ENCODE measurements at places on chromosomes 6 and 20.

DNA sequence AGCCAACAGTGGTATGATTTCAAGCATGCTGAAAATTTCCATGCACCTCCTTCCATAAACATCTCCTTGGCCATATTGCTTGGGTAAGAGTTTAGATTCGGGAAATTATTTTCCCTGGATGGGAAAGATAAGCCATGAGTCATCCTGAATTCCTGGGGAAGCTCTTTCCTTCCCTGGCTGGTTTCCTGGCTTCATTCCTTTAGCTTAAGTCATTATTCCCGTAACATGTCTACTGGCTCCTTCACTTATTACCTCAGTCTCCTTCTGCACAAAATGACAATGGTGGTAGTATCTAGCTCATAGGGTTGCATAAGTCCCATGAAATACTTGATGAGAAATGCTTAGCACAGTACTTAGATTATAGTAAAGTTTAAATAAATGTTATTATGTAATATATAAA, 27.6 kb downstream of the TINAG start:
- no peak for DNase-seq

DNA sequence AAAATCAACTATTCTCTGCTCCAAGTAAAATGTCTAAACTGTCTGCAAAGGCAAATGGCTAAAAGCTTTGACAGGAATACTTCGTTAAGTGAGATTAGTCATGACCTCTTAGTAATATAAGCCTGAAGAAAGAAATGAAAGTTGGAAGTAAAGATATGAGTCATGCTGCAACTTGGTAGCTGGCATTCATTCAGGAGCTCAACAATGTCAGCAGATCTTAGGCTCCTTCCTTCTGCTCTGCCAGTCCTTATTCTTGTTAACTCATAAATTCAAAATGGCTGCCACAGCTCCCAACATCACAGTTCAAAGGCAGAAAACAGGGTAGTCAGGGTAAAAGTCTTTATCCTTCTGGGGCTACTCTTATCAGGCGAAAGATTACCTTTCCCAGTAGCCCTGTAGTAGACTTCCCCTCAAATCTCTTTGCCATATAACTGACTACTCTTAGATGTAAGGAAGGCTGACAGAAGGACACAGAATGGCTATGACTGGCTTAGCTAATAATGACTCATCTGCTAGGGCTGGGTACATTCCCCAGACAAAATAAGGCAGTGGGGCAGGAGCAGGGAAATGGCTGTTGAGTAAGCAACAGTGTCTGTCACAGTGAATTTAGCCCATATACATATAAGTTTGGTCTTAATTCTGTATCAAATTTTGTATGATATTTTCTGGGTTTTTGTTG, 24.4 kb upstream of the C6orf62 start:
- DNase-seq: peak; percentile 66

DNA sequence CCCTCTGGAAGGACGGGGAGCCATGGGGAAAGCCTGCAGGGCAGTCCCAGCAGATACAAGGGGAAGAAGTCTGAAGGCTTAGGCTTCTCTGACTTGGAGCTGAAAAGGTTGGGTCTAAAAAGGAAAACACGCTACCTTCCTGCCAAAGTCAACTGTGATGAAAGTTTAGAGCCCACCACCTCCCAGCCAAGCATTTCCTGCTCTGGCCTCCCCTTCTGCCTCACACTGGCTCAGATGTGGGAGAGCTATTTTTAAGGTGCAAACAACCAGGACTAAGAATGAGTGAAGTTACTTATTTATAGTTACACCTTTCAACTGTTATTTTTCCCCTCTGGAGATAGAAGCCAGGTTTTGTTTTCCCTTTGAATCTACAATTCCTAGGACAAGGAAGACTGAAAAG, 21.2 kb downstream of the NEDD9 start:
- no peak for DNase-seq

DNA sequence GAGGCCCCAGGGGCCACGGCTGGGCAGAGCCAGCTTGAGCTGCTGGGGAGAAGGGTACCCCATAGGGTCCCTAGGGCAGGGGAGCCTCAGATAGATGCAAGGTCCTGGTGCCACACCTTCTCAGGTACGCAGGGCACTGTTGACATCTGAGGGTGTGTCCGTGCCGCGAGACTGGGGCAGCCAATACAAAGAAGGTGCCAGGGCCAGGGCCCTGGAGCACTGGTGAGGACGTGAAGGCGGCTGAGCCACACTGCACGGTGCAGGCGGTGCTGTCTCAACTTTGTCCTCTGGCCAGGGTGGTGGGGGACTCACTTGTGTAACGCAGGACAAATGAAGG, 649 bp upstream of the LRRC73 start:
- no peak for DNase-seq

DNA sequence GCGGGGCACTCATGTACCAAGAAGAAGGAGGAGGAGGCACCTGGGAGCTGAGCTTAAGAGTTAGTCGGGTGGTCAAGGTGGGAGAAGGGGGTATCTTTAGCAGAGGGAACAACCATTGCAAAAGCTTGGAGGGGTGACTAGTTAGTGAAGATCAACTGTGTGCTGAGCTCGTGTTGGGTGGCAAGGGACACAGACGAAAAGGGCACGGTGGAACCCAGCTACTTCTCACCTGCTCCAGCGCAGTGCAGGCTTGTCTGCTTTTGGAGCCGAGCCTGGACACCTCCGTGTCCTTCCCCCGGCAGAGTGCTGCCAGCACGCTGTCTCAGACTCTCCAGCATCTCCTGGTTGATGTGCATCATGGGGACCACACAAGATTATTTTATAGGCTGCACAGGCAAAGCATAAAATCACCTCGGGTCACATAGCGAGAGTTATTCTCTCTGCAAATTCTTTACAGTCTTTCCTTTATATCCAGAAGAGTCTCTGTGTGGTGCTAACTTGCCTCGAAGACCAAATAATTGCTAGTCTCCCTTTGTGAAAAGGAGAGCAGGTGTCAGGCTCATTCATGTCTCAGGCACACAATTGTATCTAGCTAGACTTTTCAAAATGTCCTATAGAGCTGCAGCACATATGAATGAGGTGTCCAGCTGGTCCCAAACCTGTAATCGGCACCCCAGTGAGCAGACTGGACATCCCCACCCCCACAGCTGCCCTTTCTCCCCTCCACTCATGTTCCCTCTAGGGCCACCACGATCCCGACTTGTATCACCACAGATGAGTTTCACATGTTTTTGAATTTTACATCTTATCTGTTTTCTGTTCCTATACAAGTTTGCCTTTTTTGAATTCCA, 123.4 kb downstream of the CEBPB start:
- DNase-seq: no peak

- DNase-seq: peak; percentile 32
These were observed 2.9 kb downstream of the FKBP1A start for GRCh38 chr20:1389703-1390580.

GRCh38 chr6:79862126-79862525, 85.2 kb downstream of the ELOVL4 start:
- no peak for DNase-seq

DNA sequence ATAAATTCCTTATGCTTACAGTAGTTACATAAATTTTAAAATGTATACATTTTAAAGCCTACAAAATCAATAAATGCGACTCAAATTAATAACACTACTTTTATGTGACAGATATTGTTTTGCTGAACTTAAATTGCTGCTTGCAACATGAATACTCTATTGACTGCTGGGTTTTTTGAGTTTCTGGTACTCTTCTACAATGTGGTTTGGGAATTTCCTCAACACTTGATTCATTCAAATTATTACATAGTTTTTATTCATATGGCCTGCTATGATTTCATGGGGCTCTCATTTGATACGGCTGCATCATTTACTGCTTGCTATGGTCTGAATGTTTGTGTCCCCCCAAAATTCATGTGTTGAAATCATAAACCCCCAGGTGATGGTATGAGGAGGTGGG, 2.3 kb upstream of the TXLNB start:
- DNase-seq: no peak

GRCh38 chr20:9300080-9300479, 214.3 kb upstream of the LAMP5 start:
- no peak for DNase-seq

- DNase-seq: no peak
These were observed 44.6 kb upstream of the AGPAT4 start for GRCh38 chr6:161318456-161318855.

GRCh38 chr6:90809035-90809434, 222.2 kb upstream of the MAP3K7 start:
- no peak for DNase-seq

GRCh38 chr20:48275286-48276020, 490.2 kb upstream of the SULF2 start:
- DNase-seq: no peak

GRCh38 chr6:131652472-131652871, 15.4 kb downstream of the ENPP3 start:
- no peak for DNase-seq

- no peak for DNase-seq
These were observed 22.4 kb downstream of the SYNCRIP start for GRCh38 chr6:85620308-85620707.

DNA sequence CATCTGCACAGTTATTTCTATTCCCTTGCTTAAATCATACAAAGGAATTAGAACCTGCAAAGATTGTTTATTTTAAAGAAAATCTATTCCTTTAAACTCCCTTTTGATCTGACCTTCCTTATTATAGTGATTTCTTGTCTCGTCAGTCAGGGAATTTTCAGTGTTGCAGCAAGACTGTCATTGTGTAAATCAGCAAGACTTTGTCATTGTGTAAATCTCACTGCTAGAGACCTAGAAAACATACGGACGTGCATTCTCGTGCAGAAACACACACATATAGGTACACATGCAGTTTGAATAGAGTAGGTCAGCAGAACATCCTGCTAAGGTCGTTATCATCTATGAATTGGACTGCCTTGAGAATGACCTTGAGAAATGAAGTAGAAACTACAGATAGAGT, 6.2 kb upstream of the SGK1 start:
- DNase-seq: no peak

DNA sequence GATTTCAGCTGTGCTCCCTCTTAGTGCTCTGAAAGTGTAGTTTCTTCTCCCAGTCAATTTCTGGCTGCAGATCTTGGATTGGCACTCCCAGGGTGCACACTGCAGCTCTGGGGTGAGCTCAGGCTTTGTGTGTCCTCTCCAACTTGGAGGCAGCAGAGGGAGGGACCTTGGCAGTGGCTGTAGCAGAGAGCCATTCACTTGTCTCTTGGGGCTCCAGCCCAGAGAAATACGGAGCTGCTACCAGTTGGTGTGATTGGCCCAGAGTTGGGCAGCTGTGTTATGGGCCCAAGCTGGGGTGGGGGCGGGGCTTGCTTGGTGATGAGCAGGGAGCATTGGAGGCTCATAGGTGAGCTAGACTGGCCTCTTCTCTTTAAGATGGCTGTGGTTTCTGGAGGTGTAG, 65.9 kb downstream of the KLHL32 start:
- DNase-seq: no peak

GRCh38 chr6:128743974-128744765, 138.8 kb upstream of the LAMA2 start:
- DNase-seq: no peak

- no peak for DNase-seq
These were observed 113.9 kb upstream of the PROKR2 start for GRCh38 chr20:5430670-5431069.

GRCh38 chr6:6676910-6677441, 88.5 kb downstream of the LY86 start:
- DNase-seq: peak; percentile 88

GRCh38 chr6:164791498-164791897, 517.9 kb downstream of the C6orf118 start:
- DNase-seq: no peak

GRCh38 chr6:53959717-53960116, 151.5 kb upstream of the MLIP start:
- no peak for DNase-seq

DNA sequence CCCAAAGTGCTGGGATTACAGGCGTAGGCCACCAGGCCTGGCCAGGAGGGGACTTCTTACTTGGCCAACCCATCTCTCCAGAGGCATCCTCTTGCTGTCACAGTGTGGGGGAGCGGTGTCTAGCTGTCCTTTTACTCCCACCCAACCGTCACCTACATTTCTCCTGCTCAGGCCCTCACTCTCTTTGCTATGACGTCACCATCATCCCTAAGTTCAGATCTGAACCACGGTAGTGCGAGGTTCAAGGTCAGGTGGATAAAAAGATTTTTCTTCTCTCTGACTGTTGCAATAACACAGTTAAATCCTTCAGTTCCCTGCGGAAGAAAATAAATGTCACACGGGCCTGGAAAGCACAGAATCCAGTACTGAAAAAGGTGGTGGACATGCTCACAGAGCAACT, 7.3 kb upstream of the RAET1L start:
- no peak for DNase-seq

DNA sequence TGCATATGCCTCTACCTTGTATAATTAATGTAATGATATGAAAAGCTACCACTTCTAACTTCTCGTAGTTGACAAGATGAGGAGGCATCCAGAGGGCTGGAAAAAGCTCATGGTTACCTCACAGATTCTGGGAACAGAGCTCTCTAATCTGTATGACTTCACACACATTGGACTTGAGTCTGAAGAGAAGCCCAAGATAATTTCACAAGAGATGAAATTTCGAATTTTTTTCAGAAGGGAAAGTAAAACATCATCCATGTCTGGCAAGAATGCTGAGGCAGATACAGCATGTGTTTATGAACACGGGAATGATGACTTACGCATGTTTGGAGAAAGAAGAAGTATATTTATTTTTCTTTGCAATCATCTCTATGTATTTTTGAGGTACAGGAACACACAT, 141.8 kb upstream of the TENT5A start:
- no peak for DNase-seq

DNA sequence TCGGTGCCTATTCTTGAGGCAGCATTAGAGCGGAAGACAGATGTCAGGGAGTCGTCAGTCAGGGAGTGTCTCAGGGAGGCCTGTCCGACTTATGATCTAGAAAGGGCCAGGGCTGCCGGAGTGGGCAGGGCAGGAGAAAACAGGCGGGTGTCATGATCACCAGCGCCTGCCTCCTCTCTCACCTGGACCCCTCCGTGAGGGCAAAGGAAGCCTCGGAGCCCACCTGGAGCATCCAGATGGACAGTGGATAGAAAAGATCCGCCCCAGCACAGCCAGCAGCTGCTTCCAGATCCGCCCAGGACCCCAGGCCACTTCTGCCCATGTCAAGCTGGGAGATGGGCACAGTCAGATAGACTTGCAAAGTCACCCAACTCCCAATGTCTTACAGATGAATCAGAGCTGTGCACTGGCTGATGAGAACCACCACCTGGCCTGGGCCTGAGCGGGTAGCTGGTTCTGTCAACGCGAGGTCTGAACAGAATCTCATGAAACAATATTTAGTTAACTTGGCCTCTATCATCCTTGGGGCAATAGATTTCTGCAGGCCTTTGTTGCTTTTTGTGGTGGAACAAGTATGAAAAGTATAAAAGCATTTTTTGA, 22.2 kb downstream of the PSMG4 start:
- DNase-seq: no peak

GRCh38 chr20:53883098-53883911, 187.1 kb downstream of the BCAS1 start:
- peak; percentile 33 for DNase-seq

DNA sequence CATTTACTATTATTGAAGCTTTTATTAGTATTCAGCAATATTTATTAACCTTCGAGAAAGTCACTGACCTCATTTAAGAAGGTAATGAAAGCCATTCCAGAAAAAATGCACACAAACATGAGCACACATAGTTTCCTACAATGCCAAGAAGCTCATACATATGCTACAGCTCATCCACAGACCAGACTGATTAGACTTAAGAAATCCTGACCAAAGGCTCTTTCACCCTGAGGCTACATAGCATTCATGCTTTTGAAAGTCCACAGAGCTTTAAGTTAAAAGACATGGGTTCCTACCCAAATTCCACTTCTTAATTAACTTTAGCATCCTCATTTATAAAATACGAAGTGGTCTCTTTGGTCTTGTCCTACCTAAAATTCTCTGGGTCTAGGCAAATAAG, 430.4 kb downstream of the TBC1D32 start:
- no peak for DNase-seq

- DNase-seq: no peak
These were observed 223.7 kb upstream of the SYNCRIP start for GRCh38 chr6:85866370-85866730.
